Ascending aorta (tissue), 2 donors: ENCODE measurements at places on chromosomes 16 and 17.

GRCh38 chr16:65842067-65842466 lies 524.4 kb upstream of the CDH5 start:
- H3K27ac ChIP-seq = no peak overlapping the region
- H3K27me3 ChIP-seq = no peaks in the 10 kb centered on the region
- no peaks in the 10 kb centered on the region for H3K4me1 ChIP-seq
- H3K4me3 ChIP-seq = no peak overlapping the region
- no peaks in the 10 kb centered on the region for H3K36me3 ChIP-seq

DNA sequence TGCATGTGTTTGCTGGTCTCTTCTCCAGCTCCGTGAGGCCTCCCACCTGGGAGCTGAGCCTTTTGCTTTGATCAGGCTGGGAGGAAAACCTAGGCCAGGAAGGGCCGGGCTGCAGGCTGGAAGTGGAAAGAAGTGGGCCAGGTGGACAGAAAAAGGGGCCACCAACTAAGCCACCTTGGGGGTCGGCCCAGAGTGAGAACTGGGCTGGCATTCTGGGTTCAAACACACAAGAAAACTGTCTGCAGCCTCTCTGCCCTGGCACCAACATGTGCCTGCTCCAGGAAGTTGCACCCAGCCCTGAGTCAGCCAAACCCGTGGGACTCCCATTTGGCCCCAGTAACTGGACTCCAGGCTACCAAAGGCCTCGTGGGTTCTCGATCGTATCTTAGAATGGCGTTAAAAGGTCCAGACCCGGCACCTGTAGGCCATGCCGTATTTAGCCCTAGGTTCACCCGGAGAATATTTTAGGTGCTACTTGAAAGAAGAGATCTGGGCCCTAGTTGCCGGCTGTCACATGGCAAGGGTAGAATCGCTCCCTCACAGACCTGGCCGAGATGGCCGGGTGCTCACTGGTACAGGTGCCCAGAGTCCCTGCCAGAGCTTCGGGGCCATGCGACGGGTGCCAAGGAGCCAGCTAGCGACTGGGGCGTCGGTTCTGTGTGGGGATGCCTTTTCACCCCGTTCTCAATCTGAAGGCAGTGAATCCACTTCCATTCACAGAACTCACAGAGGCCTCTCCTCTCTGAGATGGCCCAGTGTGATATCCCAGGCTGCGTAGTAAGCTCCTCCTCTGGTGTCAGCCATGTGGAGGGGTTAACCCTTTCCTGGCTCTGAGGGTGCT lies 236.6 kb downstream of the MRTFB start:
- no peaks in the 10 kb centered on the region for H3K36me3 ChIP-seq
- H3K4me1 ChIP-seq = peaks cover 44% of the 10 kb centered on the region
- H3K27ac ChIP-seq = peak overlapping the region; percentile 71
- H3K4me3 ChIP-seq = no peak overlapping the region
- H3K27me3 ChIP-seq = no peaks in the 10 kb centered on the region
- peak; percentile 76 for DNase-seq

GRCh38 chr17:81551458-81552243 lies 502 bp downstream of the FAAP100 start:
- no peak for DNase-seq
- H3K4me3 ChIP-seq = peak overlapping the region; percentile 83
- H3K36me3 ChIP-seq = peaks cover 35% of the 10 kb centered on the region
- H3K27ac ChIP-seq = peak overlapping the region; percentile 93

- H3K27me3 ChIP-seq = no peaks in the 10 kb centered on the region
- H3K36me3 ChIP-seq = no peaks in the 10 kb centered on the region
- H3K4me1 ChIP-seq = no peaks in the 10 kb centered on the region
- DNase-seq = peak; percentile 73
- peak overlapping the region; percentile 83 for H3K4me3 ChIP-seq
Observed at GRCh38 chr17:39573447-39574298, 34.0 kb downstream of the NEUROD2 start.

DNA sequence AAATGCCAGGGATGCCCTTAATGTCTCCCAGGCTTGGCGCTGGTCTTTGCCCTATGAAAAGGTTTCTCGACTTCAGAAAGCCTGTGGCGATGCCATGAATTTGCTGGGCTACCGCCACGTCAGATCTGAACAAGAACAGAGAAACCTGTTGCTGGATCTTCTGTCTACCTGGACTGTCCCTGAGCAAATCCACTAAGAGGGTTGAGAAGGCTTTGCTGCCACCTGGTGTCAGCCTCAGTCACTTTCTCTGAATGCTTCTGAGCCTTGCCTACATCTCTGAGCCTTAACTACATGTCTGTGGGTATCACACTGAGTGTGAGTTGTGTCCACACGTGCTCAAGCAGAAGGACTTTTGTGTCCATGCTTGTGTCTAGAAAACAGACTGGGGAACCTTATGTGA lies 11.4 kb downstream of the CHST4 start:
- H3K4me1 ChIP-seq = no peaks in the 10 kb centered on the region
- H3K27ac ChIP-seq = no peak overlapping the region
- no peaks in the 10 kb centered on the region for H3K36me3 ChIP-seq
- no peak for DNase-seq
